ENCODE measurements at places on chromosomes 2 and 18.

- DNase-seq, result no peak
Measured at GRCh38 chr18:68925268-68925667, 127.4 kb downstream of the CCDC102B start.

DNA sequence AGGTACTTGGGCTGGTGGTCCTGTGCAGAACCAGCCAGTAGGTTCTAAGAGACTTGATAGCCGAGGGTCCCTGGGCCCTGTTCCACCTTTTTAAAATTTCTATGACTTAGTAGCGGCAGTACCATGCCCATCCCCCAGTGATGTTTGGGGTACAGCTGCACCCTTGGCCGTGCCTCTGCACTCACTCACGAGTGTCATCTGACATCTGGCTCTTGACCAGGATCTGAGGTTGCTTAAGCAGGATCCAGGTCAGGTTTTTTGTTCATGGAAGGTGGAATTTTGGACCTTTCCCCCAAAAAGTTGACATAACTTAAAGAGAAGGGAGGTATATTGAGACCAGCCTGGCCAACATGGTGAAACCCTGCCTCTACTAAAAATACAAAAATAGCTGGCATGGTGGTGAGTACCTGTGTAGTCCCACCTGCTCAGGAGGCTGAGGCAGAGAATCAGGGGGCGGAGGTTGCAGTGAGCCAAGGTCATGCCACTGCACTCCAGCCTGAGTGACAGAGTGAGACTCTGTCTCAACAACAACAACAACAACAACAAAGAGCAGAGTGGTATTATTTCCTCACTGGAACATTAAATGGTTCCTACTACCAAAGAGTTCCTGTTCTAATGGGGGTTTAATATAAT is 163.6 kb downstream of the NEDD4L start:
- DNase-seq, result no peak

- DNase-seq, result no peak
Measured at GRCh38 chr2:159773426-159773825, 24.6 kb downstream of the CD302 start.

DNA sequence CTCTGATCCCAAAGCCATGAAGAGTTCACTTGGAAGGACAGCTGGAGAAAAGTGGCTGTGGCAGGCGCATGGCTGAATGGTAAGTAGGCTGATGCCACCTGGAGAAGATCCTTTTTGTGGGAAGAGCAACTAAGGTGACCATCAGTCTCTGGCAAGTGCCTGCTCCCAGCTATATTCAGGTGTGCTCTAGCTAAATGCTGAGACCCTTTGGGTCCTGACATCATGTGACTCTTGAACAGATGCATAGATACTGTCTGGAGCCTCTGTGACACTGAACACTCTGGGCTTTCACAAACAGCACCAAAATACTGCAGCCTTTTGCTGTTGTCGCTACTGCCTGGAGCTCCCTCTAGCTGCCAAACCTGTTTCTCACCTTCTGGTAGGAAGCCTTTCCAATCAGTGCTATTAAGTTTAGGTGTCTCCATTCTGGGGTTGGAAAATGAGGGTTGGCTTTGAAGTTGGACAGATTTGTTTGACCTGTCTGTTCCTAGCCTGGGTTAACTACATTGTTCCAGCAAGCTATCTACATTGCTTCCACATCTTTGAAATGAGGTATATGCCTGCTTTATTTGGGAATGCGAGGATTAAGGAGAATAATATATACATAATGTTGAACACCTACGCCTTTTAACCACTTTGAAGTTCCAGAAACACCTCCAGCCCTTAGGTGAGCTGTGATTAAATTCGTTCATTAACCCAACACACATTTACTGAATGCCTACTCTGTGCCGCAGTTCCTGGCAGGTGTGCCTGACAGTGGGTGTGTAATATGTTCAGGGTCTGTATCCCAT is 3.1 kb downstream of the EGR4 start:
- DNase-seq, result peak; percentile 41

GRCh38 chr2:171787333-171788072 is 100.2 kb downstream of the DYNC1I2 start:
- no peak for DNase-seq

- no peak for DNase-seq
Measured at GRCh38 chr2:64785245-64785644, 131.5 kb upstream of the SERTAD2 start.

- DNase-seq, result no peak
Measured at GRCh38 chr2:15670981-15671380, 79.3 kb downstream of the DDX1 start.

DNA sequence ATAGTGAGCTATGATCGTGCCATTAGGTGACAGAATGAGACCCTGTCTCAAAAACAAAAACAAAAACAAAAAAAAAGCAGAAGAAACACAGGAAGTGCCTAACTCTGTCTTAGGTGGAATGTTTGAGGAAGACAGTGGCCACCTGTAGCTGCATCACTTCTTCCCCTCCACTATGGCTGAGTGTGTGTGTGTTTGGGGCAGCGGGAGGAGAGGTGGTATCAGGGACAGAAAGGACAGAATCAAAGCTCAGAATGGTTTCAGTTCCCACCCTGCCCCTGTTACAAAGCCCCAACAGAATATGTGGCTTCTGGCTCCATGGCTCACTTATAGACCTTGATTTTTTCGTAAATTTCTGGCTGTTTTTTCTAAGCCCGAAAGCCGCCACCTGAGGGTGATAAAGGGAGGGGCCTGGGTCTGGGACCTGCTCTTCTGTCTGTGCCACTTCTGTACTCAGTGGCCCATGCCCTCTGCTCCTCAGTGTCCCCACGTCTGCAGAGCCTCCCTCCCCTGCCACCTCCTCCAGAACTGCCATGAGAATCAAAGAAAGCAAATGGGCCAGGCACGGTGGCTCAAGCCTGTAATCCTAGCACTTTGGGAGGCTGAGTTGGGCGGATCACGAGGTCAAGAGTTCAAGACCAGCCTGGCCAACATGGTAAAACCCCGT is 27.4 kb downstream of the SERTAD2 start:
- no peak for DNase-seq

GRCh38 chr18:23135550-23136325 is 453 bp downstream of the CABLES1 start:
- DNase-seq, result no peak

DNA sequence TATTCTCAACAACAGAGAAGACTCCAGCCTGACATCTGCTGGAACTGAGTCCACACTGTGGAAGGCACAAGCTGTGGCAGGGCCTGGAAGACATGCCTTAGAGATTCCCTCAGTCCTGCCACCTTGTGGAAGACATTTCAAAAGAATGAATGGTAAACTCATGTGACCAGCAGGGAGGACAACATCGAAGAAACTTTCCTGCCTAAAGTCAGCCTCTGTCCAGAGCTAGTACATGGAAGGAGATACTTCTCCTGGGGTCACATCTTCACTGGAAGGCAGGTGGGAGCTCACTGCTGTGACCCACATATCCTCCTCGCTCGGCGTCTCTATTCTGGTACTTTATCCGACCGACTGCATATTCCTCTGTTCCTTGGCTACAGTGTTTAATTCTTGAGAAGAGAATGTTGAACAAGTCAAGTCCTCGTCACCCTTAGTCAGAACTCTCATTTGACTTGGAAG is 59.5 kb downstream of the PUM2 start:
- DNase-seq, result no peak

DNA sequence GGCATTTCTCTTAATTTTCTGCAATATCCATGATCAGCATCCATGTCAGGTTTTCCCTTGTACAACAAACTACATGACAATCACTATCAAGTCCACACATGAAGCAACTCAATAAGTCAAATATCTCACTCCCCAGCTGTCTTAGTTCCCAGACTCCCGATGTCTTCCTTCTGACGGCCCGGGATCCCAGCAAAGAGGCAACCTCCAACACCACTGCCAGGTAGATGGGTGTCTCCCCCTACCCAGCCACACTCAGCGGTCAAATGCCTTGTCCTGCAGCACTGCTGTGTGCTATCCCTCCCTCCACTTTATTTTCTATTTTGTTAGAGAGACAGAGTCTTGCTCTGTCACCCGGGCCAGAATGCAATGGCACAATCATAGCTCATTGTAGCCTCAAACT is 23.3 kb downstream of the TRABD2A start:
- no peak for DNase-seq

DNA sequence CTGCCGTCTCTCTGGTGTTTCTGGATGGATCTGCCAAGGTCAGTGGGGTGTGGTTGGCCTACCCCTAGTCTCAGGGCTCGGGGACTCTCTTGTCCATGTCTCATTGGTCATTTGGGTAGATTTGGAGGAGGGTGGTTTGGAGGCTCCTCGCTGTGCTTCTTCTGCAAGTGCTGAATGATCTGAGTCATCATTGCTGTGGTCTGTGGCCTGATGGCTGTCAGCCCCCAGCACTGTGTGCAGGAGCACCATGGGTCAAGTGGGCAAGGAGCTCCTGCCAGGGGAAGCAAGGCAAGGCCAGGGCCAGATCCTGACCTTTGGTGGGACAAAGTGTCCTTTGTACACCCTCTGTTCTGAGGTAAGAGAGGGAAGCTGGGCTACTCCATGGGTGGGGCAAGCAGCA is 221.8 kb downstream of the FHOD3 start:
- no peak for DNase-seq

- DNase-seq, result no peak
Measured at GRCh38 chr2:71926089-71926447, 221.6 kb downstream of the CYP26B1 start.

GRCh38 chr2:207561386-207562080 is 31.8 kb downstream of the CREB1 start:
- DNase-seq, result no peak

- no peak for DNase-seq
Measured at GRCh38 chr2:105294046-105294445, 35.5 kb downstream of the TGFBRAP1 start.

DNA sequence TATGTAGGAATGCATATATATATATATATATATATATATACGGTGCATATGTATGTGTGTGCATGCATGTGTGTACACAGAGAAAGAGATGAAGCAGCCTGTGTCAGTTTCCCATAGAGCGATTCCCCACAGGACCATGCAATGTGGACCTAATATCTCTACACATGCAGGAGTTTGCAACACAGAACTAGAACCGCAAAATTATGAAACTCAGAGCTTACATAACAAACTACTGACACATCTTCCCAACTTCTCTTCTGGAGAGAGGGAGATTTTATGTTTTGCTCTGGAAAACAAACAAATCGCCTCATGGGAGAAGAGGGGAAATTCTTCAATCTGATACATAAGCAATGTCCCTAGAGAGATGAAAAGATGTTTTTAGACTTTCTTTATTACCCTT is 377.2 kb downstream of the LRATD1 start:
- no peak for DNase-seq

GRCh38 chr2:240896871-240897692 is 1.1 kb upstream of the MAB21L4 start:
- DNase-seq, result no peak

DNA sequence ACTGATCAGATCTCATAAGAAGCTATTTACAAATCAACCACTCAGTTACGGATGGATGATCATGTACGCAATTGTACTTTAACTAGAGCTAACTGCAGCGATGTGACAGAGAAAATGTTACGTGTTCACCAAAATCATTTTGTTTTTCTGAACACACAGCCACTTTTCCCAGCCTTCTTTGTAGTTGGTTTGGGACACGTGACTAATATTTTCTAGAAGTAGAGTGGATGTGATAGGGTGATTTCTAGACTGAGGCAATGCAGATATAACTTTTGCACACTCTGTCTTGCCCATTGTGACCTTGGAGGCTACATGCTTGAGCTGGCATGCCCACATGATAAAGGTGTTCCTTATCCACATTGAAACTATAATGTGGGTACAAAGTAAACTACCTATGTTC is 9.9 kb upstream of the SLC9A4 start:
- no peak for DNase-seq

- no peak for DNase-seq
Measured at GRCh38 chr2:240811346-240812300, 8.4 kb downstream of the KIF1A start.

GRCh38 chr18:34220081-34220815 is 4.5 kb downstream of the NOL4 start:
- DNase-seq, result no peak

DNA sequence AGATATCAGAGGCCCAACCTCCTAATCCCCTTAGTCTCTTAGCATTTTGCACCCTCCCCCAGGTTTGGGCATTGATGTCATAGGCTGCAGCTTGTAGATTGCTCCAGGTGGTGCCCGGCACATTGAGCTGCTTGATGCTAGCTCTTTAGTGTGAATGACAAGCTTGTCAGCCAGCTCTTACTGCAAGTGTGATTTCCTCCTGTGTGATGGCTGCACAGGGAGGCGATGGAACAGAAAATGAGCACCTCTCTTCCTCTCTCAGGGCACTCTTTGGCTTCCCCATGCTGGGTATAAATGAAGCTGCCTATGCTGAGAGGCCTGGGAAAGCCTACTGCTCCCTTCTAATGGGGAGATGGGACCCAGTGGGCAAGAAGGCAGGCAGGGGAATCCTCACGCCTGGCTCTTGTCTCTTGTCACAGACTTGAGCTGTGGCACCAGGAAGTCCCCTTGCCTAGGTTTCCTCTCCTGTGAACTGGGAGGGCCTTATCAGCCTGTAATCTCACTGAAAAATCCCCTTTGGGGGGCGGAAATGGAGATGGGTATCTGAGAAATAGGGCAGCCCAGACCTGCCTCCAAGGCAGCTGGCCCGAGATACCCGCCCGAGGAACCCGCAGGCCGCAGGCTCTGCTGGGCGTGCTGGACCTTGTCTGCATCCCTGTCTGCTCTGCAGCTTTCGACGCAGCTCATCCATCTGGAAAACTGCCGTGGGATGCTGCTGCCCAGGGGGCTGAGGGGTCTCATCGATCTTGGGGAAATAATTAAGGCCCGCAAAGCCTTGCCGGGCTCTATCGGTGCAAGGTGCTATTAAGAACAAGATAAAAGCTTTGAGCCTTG is 163.5 kb upstream of the CXCR4 start:
- DNase-seq, result peak; percentile 59

- no peak for DNase-seq
Measured at GRCh38 chr18:75277610-75277928, 67.0 kb downstream of the TSHZ1 start.

DNA sequence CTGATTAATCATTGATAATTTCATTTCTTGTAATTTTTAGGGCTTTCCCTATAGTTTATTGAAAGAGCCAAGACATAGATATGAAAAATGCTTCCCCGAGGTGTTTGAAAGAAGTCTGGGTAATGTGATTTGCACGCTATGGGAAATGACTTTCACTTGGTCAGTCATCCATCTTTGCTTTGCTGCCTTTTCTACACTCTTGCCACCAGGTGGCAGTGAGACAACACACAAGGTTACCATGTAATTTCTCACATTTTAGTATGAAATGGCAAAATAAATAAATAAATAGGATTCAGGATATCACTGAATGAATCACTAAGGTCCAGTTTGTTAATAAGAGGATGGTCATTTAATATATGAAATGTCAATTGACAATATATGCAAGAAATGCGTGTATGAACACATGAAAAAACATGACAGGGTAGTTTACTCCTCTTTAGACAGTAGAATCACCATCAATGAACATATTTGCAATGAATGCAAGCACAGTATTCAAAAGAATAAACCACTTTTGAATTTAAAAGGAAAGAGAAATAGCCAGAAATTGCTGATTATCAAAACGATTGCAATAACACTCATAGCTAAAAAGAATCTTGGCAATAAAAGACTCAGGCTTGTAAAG is 52.2 kb upstream of the KCNH7 start:
- DNase-seq, result no peak

- no peak for DNase-seq
Measured at GRCh38 chr18:59621027-59621426, 76.2 kb downstream of the CCBE1 start.

GRCh38 chr2:102520009-102520408 is 47.0 kb downstream of the SLC9A4 start:
- DNase-seq, result no peak

- DNase-seq, result no peak
Measured at GRCh38 chr2:134943540-134943939, 24.9 kb downstream of the CCNT2 start.

GRCh38 chr18:6280211-6280743 is 134.4 kb downstream of the L3MBTL4 start:
- DNase-seq, result no peak

All from T-helper 17 cell (primary cell).